Calu3 (cell line): ENCODE measurements at places on chromosomes 4 and X.

DNA sequence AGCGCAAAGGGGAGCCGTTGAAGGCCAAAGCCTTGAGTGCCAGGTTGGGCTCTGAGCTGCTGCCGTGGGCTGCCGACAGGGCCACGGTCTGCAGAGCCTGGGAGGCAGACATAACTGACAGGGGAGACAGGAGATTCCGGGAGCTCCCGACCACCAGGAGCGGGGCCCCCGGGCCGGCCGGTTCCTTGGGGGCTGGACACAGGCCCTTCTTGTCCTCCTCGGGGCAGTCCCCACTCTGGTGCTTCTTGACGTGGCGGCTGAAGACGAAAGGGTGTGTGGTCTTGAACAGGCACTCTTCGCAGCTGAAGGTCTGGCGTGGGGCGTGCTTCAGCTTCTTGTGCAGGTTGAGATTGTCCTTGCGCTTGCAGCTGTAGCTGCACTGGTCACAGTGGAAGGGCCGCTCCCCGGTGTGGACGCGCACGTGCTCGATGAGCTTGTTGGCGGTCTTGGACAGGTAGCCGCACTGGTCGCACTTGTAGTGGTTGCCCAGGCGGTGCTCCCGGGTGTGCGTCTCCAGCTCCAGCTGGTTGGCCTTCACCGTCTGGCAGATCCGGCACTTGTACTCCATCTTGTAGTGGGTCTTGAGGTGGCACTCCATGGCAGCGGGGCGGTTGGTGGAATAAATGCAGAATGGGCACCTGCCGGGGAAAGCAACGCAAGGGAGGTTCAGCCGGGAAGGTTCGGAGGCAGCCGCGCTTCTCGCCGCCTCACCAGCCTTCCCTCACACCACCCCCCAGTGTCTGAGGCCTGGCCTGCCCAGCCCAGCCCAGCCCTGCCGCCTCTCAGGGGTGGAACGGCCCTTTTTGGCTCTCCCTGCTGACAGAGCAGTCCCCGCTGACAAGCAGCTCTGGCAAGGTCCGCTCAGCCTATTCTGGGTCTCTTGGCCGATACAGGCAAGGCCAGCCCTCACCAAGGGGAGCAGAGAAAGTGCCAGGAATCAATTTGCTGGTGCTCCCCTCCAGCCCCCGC lies 81.3 kb downstream of the C4orf51 start:
- H3K36me3 ChIP-seq, result peaks cover 11% of the 10 kb centered on the region
- H3K4me3 ChIP-seq, result no peak overlapping the region
- no peaks in the 10 kb centered on the region for H3K27me3 ChIP-seq
- no peak for DNase-seq
- H3K4me1 ChIP-seq, result no peaks in the 10 kb centered on the region

DNA sequence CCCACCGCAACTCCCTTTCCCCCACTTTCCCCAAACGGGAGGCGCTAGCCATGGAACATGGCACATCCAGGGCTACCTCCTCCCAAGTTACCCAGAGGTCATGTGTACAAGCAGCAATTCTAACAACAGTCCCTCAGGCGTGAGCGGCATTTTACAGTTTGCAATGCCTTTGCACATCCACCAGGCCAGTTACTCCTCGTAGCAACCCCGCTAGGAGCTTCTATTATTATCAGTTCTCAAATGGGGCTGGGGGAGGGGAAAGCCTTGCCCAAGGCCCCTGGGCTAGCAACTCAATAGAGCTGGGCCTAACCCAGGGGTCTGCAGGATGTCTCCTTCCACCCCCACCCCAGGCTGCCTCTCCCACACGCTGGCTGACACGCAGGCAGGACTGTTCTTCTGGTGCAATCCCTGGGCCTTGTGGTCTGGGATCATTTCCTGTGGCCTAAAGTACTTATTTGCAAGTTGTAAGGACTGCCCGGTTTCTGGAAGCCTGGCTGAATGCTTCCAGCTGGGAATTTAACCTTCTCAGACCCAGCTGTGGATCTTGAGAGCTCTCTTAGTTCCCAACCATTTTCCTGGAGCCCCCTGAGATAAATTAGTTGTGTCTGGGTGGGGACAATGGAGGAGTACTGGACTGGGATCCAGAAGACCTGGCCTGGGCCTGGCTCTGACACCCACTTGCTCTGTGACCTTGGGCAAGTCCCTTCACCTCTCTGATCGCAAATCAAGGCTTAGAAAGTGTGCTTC lies 27.7 kb downstream of the PJA1 start:
- H3K4me3 ChIP-seq, result no peak overlapping the region
- no peak for DNase-seq
- peaks cover 16% of the 10 kb centered on the region for H3K27me3 ChIP-seq
- peaks cover 14% of the 10 kb centered on the region for H3K4me1 ChIP-seq
- H3K27ac ChIP-seq, result no peak overlapping the region
- H3K36me3 ChIP-seq, result no peaks in the 10 kb centered on the region

GRCh38 chrX:150465881-150466775 lies 102.3 kb upstream of the MTM1 start:
- H3K4me3 ChIP-seq, result no peak overlapping the region
- DNase-seq, result no peak
- no peaks in the 10 kb centered on the region for H3K36me3 ChIP-seq

- H3K27ac ChIP-seq, result no peak overlapping the region
- DNase-seq, result no peak
- H3K36me3 ChIP-seq, result no peaks in the 10 kb centered on the region
- peaks cover 13% of the 10 kb centered on the region for H3K4me1 ChIP-seq
Observed at GRCh38 chr4:169348541-169348940, 77.8 kb upstream of the SH3RF1 start.

DNA sequence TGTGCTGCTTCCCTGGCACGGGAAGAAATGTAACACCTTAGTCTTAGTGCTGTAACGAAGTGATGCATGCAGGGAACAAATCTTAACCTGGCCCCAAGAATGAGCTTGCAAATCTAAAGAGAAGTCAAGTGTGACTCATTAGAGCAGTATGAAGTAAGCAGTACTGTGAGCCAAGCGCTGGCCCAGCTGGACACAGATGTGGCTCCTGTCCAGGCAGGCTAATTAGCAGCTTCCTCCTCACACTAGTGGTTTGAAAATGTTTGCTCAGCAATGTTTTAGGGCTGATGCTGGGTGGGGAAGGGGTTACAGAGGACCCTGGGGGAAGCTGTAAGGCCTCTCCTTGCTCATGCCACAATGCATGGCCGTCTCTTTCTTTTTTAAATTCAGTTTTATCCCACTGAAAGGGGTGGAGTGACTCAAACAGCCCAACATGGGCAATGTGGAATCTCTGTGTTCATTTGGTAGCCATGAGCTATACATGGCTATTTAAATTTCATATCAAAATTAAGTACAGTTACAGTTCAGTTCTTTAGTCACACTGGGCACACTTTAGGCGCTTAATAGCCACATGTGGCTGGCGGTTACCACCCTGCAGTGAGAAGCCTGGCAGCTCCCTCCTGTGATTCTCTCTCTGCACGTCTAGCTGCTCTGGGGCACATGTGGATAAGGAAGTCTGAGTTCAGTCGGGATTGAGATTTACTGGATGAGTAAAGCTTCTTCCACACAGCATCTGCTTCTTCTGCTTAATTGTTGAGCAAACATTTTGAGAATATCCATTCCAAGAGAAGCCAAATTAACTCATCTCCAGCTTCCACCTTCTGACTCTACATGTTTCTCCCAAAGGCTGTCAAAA lies 48.8 kb downstream of the MAP7D2 start:
- H3K4me1 ChIP-seq, result peaks cover 32% of the 10 kb centered on the region
- H3K36me3 ChIP-seq, result peaks cover 4% of the 10 kb centered on the region
- no peak overlapping the region for H3K4me3 ChIP-seq
- DNase-seq, result peak; percentile 72

DNA sequence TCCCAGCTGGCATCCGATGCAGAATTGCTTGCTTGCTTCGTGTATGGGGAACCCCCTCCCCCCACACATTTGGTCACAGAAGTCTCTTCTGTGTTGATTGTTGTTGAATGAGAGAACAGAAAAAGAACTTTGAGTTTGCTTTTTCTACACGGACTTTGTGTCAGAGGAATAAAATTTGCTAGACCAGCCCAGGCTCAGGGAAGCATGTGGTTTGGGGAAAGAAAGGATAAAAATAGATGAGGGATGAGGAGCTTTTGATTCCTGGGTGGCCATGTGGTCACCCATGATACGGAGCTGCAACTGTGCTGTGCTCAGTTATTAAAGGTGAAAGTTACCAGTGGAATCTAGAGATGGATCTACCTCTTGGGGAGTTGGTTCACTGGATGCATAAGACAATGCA lies 34.2 kb upstream of the ESX1 start:
- no peaks in the 10 kb centered on the region for H3K36me3 ChIP-seq
- no peak overlapping the region for H3K4me3 ChIP-seq
- no peaks in the 10 kb centered on the region for H3K27me3 ChIP-seq
- H3K4me1 ChIP-seq, result no peaks in the 10 kb centered on the region

- no peak for DNase-seq
- no peaks in the 10 kb centered on the region for H3K27me3 ChIP-seq
- H3K4me1 ChIP-seq, result no peaks in the 10 kb centered on the region
- no peak overlapping the region for H3K27ac ChIP-seq
Observed at GRCh38 chrX:78624962-78625909, 33.9 kb downstream of the RTL3 start.
